ENCODE measurements at places on chromosomes 16 and 17. TPM values are rescaled to one million over a fixed set of nuclear protein-coding genes. Genes with fewer than 3 reads are reported as not detected.

The HID1 gene
- total RNA-seq: 6.9 TPM

The GINS2 gene
- total RNA-seq: 0.45 TPM

The KRT36 gene
- not detected for total RNA-seq

The GNG13 gene
- total RNA-seq: not detected

The MPV17L gene
- total RNA-seq: 4.2 TPM

The QRICH2 gene
- 1.4 TPM for total RNA-seq

The CACNG3 gene
- not detected for total RNA-seq

The KCNH4 gene
- total RNA-seq: not detected

The GRIN2A gene
- 0.87 TPM for total RNA-seq

The GCGR gene
- total RNA-seq: not detected

The FOXC2 gene
- 0.17 TPM for total RNA-seq

The C16orf82 gene
- total RNA-seq: not detected

The SLC35B1 gene
- 34.9 TPM for total RNA-seq

The TAT gene
- not detected for total RNA-seq

The AANAT gene
- total RNA-seq: 0.10 TPM

The B9D1 gene
- 25.9 TPM for total RNA-seq

The MEIOC gene
- total RNA-seq: 1.5 TPM

The B4GALNT2 gene
- total RNA-seq: 1.2 TPM

The SRCIN1 gene
- total RNA-seq: 0.25 TPM

The NPIPA5 gene
- not detected for total RNA-seq

The CEMP1 gene
- total RNA-seq: not detected

The ANKS4B gene
- total RNA-seq: not detected

The LITAFD gene
- total RNA-seq: not detected

The TP53TG3C gene
- total RNA-seq: not detected

The KRT32 gene
- total RNA-seq: not detected

The CD300LF gene
- total RNA-seq: not detected

The SDR42E1 gene
- 17.9 TPM for total RNA-seq

The ENDOV gene
- 19.2 TPM for total RNA-seq

The SLFN12L gene
- total RNA-seq: 0.05 TPM

The TBC1D3K gene
- total RNA-seq: not detected

The KRT25 gene
- total RNA-seq: not detected

The CMTM2 gene
- not detected for total RNA-seq

The KREMEN2 gene
- 0.50 TPM for total RNA-seq

The SLC4A1 gene
- total RNA-seq: not detected

The MT1H gene
- total RNA-seq: 1.4 TPM

The KRTAP2-2 gene
- total RNA-seq: 0.15 TPM

The CLEC19A gene
- total RNA-seq: not detected
